Activated CD4-positive, alpha-beta T cell treated with anti-CD3 and anti-CD28 coated beads, Interleukin-2, amount 50 U/mL, for 1 hour (primary cell): ENCODE measurements at places on chromosomes 3 and 15.
A peak's percentile ranks its signal among the peaks of the same experiment; 100 is the strongest.

DNA sequence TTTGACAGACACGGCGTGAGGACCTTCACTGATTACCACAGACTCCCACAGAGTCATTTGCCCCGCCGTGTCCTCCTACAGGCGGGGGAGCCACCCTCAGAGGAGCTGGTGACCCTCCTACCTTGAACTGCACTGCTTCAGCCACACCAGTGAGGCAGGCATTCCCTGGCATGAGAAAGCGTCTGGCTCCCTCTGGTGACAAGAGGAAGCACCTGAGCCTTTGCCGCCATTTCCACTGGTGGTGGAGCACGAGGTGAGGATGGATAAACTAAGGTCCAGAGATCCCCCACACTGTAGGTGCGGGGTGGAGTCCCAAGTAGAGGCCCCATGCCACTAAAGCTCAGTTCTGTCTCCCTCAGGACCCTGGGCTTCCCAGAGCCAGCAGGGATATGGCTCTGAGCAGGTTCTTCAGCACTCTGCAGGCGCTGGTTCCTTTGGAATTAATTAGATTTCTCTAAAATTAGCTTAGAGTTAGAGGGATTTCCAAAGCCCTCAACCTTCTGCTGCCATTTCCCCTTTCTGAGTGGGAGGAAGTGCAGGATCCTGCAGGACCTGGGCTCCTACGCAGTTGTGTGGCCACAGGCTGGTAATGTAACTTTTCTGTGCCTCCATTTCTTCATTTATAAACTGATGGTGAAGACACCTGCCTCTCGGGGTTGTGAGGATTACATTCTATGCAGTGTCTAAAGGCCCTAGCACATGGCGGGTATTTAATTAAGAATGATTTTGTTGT is 224.0 kb downstream of the SLCO3A1 start:
- peak; percentile 57 for DNase-seq

DNA sequence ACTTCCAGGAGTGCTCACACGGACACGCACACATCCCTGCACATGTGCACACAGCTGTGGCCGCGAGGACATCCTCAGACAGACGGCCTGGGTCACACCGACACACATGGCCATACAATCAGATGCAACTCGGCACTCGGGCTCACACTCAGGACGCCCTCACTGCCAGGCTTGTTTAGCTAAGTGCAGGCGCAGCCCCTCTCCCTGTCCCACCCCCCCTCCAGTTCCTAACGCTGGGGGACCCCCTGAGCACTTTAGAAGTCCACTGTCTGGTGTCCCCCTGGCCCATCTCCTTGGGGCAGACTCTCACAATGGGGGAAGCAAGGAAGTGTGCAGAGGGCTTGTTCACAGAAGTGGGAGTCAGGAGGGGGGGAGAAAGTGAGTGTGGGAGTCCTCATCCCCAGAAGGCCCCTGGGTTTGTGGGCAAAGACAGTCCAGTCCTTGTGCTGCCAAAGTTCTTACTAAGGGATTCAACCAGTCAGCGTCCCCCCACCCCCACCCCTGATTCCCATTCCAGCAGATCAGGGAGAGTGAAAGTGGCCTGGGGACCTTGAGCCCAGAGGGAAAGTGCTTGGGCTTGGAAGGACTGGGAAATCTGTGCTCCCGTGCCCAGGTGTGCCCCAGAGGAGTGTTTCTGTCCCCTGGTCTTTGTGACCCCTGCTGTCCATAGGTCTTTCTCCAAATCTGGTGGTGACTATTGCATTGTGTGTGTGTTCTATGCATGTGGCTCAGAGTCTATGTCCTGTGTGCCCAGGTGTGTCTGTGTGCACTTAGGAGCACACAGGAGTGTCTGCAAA is 767 bp upstream of the GATA2 start:
- DNase-seq, result no peak

- DNase-seq, result no peak
Observed at GRCh38 chr3:101796077-101796680, 17.2 kb downstream of the NXPE3 start.

- DNase-seq, result no peak
Observed at GRCh38 chr15:36756707-36757106, 177.3 kb downstream of the CDIN1 start.

DNA sequence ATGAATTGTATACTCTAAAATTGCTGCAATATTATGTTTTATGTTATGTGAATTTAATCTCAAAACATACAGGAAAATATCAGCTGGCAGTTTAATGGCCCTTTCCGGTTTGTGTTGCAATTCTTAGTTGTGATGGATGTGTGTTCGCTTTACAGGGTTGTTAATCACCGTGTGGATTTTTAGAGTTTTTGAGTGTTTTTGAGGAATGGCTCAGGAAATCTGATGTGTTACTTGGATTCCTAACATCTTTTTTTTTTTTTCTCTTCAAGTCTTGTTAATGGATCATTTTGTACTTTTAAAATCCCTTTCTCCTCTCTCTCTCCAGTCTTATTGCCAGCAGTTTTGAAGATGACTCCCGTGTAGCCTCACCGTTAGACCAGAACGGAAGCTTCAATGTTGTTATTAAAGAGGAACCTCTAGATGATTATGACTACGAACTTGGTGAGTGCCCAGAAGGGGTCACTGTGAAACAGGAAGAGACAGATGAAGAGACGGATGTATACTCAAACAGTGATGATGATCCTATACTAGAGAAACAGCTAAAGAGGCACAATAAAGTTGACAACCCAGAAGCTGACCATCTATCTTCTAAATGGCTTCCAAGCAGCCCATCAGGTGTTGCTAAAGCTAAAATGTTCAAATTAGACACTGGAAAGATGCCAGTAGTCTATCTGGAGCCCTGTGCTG is 35.7 kb downstream of the MGA start:
- peak; percentile 34 for DNase-seq

DNA sequence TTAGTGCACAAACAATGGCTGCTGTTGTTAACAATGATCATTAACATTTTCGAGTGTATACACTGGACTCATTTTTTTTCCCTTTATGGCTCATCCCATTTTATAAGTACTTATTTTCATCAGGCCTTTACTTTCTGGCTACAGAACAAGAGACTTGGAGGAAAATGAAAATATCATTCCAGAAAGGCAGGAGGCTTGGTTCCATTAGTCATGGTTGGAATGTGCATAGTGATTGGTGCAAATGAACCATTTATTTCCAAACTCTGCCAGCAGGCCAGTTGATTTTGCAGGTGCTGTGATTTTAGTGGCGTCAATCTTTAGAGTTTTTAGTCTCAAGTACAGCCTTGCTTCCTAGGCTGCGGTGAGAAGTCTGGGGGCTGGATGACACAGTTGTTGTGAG is 151.8 kb downstream of the ITPR1 start:
- no peak for DNase-seq

- no peak for DNase-seq
Observed at GRCh38 chr3:112280266-112280665, 13.8 kb downstream of the SLC9C1 start.

DNA sequence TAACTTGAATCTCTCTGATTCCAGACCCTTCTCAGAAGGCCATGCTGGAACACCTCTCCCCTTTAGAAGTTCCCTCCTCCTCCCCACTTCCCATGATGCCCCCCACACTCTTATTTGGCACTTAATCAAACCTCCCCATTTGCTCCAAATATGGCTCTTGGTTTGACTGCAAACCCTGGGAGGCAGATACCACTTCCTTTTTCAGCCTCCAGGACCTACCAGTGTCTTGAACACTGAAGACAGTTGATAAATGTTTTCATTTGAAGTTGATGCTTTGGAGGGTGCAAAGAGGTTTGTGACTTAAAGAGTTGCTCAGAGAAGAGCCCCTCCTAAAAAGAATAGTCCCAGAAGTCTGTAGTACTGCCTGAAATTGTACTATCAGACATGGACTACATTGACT is 61.5 kb downstream of the SEMA5B start:
- DNase-seq, result no peak

DNA sequence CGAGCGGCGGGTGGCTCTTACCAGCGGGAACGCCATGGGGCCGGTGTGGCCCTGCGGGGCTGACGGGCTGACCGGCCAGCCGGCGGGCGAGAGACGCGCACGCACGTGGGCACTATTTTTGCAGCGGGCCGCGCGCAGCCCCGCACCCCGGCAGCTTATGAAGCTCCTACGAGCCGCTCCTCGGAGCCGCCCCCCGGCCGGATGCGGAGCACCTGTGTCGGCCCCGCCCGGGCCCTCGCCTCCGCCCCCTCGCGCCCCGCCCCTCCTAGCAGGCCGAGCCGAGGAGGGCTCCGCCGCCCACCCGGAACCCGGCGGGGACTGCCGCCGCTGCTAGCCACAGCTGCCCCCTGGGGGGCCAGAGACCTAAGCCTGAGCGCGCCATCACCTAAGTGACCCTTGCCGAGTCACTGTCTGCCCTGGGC is 683 bp upstream of the CPEB1 start:
- DNase-seq, result peak; percentile 19

- DNase-seq, result no peak
Observed at GRCh38 chr15:61376961-61377360, 147.9 kb upstream of the RORA start.

GRCh38 chr3:149385617-149386298 is 8.3 kb upstream of the TM4SF1 start:
- no peak for DNase-seq

- no peak for DNase-seq
Observed at GRCh38 chr3:184924547-184924946, 112.6 kb downstream of the VPS8 start.

DNA sequence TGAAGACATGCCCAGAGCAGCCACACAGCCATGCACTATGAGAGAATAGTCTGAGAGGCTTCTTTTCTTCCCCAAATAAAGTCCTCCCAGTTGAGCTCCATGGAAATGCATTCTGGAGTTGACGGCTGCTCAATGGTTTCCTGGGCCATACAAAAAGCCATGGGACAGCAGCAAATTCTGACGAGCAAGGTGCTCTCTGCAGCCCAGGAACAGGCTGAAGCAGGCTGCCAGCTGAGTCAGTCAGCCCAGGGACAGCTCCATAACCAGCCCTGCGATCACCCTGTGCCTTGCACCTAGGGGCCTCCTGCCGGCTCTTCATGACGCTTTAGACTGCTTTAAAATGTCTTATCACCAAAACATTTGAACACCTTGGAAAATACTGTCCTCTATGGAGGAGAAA is 256.3 kb upstream of the CHRNA7 start:
- no peak for DNase-seq

DNA sequence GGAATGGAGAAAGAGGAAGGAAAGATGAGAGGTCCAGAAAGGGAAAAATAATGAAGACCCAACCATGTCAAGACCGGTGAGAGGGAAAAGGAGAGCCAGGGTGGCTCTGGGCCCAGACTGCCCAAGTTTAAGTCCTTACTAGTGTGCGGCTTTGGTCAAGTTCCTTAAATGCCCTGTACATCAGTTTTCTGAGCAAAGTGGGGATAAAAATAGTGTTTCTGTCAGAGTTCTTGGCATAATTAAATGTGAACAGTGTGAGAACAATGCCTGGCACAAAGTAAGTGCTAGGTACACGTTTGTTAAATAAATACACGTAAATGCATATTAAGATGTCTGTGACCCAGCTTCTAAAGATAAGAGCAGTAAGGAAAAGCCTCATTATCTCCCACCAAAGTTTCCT is 23.8 kb downstream of the WWTR1 start:
- DNase-seq, result no peak
